ENCODE measurements at places on chromosomes 7 and 10.

GRCh38 chr10:31808258-31809218 is 120.1 kb downstream of the ARHGAP12 start:
- no peak for DNase-seq

DNA sequence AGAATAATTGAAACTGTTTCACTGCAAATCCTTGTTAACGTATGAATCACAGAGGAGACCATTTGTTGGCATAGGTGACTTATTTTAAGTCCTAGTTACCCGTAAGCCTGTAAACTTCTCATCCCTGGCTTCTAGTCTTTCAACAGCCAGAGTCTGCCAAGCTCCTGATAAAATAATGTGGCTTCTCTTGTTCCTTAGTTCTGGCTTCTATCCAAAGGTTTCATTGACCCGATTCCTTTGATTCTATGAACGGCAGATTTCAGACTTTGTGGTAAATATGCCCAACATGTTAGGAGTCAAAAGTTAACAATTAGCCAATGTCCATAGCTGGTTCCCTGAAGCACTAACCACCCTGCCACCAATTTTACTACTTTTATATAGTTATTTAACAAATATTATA is 23.3 kb downstream of the DNAH11 start:
- no peak for DNase-seq

- no peak for DNase-seq
Measured at GRCh38 chr10:114970515-114970914, 32.5 kb downstream of the TRUB1 start.

GRCh38 chr7:148079206-148080080 is 511.1 kb upstream of the C7orf33 start:
- no peak for DNase-seq

DNA sequence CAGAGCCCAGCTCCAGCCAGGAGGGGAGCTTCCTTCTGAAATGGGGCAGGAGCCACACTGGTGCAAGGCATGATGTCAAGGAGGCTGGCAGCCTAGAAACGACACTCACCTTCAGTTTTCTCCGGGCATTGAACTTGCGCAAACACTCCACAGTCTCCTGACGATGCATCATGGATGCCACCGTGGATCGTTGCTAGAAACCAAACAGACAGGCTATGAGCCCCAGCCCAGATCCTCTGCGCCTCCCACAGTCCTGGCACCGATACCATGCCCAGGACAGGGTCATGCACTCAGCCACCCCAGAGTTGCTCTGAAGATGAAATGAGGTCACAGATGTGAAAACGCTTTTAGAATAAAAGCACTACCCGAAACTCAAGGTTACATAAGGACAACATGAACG is 31.0 kb upstream of the NDST2 start:
- no peak for DNase-seq
